ENCODE measurements at places on chromosomes 1 and 21. TPM values are rescaled to one million over a fixed set of nuclear protein-coding genes. Genes with fewer than 3 reads are reported as not detected.

- no peak for DNase-seq
These were observed 14.2 kb upstream of the SPOCD1 start for GRCh38 chr1:31830065-31830464.

GRCh38 chr21:46661211-46661625 lies 25.7 kb downstream of the PRMT2 start:
- peak; percentile 97 for DNase-seq

- no peak for DNase-seq
These were observed 479.9 kb upstream of the BRINP3 start for GRCh38 chr1:190957565-190957964.

DNA sequence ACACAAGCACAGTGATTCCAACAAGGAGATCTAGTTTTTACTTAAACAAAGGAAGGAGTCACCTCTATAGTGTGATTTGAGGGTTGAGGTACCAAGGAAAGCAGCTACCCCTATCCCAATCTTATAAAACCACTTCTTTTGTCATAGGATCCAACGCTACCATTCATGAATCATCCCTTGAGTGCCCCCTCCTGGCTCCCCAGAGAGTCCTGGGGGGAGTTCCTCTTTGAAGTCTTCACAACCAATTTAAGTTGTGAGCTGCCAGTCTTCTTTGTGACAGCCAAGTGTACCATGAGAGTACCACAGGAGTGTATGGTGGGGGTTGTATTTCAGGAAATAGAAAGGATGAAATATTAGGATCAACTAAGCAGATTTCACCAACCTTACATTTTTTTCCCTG lies 39.1 kb upstream of the NHLH2 start:
- DNase-seq, result no peak

GRCh38 chr1:20212085-20212684 lies 25.9 kb upstream of the PLA2G2C start:
- DNase-seq, result no peak

DNA sequence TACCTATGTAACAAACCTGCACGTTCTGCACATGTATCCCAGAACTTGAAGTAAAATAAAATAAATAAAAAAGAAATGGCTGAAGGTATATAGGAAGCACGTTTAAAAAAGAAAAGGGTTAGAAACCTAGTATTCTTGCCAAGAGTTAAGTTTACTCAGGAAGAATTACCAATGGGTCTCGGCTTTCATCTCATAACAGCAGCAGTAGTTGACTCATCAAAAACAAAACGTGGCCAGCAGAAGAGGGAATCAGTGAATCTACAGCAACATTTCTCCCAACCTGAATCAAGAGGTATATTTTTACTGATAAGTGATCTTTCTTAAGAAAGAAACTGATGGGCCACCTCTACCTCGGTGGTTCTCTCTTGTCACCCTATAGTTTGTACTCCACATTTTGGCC lies 340.3 kb downstream of the BRINP2 start:
- DNase-seq, result peak; percentile 10

- no peak for DNase-seq
These were observed 64.7 kb downstream of the CAPZB start for GRCh38 chr1:19420606-19421005.

IFI44 gene
- 3.7 TPM for total RNA-seq

DNA sequence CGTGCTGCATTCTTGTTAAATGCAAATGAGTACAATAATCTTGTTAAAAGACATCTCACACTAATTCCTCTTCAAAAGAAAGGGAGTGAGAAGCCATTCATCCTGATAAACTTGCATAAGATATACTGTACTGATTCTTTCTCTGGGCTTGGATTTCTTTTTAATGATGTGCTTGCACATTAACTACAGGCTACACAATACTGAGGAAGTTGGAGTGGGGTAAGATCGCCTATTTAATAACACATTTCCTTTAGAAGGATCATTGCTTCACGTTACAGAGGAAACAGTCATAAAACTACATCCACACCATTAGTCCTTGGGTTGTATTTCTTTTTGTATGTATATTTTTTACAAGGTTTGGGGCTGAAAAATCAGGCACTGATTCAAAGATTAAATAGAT lies 36.6 kb downstream of the NRIP1 start:
- DNase-seq, result no peak

GRCh38 chr1:179743679-179744400 lies 749 bp downstream of the FAM163A start:
- DNase-seq, result peak; percentile 19

DNA sequence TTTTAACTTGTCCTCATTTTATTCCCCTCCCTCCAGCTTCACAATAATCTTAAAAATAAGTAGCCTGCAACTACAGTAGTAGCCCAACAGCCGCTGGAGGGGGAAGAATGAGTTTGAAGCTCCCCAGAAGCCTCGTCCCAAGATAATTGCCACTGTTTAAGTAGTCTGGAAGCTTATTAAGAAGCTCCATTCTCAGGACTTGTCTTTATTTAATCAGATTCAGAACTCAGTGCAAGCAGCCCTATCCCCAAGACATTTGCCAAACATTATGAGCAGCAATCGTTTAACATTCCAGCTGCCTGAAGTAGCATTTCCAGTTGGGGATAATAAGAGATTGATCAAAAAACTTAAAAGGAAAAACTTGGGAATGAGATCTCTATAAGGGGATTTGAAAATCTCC lies 106.0 kb downstream of the URB2 start:
- DNase-seq, result no peak

GRCh38 chr1:227560393-227561173 lies 2.8 kb upstream of the ZNF678 start:
- peak; percentile 21 for DNase-seq

DNA sequence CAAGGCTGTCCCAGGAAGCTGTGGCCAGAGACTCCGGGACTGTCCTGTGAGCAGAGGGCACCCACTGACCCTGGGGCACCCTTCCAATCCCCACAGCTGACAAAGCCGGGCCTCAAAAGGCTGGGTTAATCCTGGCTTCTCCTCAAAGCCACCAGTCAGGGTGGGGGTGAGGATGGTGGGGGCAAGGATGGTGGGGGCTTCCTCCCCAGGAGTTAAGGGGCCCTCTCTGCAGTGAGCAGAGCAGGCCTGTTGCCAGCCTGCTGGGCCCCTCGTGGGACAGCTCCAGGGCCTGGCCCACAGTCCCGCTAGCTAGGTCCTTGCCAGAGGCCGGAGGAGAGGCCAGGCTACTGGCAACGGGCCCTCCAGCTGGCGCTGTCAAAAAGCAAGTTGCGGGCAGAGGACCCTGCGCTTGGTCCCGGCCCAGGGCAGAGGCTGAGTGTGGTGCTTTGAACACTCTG lies 37.9 kb upstream of the CCDC27 start:
- DNase-seq, result no peak

PCP4 gene
- total RNA-seq, result not detected

DMRTA2 gene
- not detected for total RNA-seq

DNA sequence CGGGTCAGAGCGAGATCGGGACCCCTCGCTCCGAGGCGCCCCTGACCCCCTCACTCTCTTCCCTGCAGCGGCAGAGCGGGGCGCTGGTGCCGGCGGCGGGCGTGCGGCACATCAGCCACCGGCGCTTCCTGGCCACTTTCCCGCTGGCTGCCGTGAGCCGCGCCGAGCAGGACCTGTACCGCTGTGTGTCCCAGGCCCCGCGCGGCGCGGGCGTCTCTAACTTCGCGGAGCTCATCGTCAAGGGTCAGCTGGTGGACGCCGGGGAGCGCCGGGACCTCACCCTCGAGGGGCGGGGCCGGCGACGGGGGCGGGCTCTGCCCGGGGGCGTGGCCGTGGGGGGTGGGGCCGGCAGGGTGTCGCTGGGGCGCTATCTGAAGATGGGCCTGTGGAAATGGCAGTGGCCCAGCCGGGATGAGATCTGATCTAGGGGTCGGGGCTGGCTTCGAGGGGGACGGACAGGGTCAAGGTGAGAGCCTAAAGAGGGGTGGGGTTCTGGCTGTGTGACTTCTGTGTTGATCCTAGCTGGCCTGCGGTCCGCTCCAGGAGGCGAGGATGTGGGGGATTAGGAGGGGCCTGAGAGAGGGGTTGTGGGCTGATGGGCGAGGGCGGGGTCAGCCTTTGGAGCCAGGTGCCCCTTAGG lies 23.6 kb downstream of the PTPRU start:
- peak; percentile 73 for DNase-seq

DNA sequence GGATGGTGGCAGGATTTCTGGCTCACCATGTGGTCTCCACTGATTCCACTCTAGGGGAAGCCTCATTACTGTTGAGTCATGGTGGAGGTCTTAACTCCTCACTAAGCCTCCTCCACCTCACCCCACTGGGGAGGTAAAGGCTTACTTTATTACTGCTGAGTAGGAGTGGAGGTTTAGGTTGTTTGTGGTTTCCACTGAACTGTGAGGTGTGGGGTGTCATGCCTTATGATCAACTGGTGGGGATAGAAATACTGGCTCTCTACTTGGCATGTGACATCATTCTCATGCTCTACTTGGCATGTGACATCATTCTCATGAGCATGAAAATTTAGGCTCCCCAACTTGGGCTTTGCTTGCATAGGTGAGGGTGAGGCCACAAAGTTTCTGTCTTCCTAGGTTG lies 35.6 kb downstream of the COL6A1 start:
- no peak for DNase-seq

DNA sequence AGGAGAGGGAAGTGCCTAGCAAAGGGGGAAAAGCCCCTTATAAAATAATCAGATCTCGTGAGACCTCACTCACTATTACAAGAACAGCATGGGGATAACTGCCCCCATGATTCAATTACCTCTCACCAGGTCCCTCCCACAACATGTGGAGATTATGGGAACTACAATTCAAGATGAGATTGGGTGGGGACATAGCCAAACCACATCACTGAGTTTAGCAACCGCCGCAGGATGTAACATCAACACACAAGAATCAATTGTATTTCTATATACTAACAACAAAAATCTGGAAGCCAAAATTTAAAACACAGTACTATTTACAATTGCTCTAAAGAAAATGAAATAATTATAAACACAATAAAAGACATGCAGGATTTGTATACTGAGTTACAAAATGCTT lies 21.9 kb downstream of the DIRAS3 start:
- DNase-seq, result no peak

DNA sequence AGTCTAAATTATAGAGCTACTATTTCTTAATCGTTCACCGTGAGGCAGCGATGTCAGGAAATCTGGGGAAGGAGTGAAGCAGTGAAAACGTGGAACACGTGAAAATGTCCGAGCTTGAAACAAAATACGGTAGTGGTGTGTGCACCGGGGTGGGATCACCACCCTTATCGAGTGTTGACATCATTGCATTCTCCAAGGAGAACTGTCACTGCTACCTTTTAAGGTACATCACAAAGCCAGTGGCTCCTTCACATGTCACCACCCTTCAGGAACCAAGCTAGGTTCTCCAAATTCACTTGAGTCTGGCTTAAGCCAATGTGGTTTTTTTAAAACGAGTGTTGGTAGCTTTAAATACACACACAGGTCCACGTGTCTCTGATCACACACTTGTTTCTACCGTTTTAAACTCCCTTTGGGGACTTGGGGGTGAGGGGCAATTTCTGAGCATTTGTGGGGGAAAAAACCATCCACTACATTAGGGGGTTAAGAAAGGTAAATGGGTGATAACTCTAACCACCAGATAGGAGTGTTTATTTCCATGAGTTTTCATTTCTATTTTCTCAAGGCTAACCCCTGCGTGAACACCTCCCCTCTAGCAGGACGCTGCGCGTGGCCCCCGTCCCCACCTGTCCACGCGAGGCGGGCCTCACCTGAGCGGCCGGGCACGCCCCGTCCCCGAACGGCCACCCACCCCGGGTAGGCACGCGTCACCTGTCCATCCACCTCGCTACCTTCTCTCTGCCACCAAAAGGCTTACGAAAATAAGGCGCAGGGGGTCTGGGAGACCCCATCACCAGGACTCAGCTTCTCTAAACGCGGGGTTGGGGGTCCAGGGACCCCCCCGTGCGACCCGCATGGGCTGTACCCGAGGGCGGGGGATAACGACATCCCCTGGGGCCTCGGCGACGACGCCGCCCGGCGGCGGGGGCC lies 978 bp downstream of the PRDM15 start:
- peak; percentile 81 for DNase-seq

SYT11 gene
- 28.5 TPM for total RNA-seq

DNA sequence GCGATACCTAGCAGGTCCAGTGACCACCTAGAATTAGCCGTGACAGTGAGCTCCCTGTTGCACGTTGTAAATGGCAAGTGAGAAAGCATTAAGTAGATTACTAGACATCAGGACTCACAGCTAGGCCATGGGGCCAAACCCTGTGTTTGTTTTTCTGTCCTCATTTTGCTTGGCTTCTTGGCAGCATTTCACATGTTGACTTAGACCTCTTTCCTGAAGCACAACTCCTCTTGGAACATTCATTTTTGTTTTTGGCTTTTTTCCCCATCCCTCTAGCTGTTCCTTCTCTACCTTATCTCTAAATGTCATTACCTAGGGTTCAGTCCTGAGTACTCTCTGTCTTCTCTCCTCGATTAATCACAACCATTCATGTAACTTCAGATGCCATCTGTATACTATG lies 16.9 kb upstream of the PTPN14 start:
- peak; percentile 54 for DNase-seq

S100A14 gene
- total RNA-seq, result not detected

GRCh38 chr1:38050397-38051078 lies 3.9 kb upstream of the POU3F1 start:
- no peak for DNase-seq

- DNase-seq, result peak; percentile 32
These were observed 24.1 kb downstream of the SMYD3 start for GRCh38 chr1:246482805-246483568.

PTGER3 gene
- total RNA-seq, result 0.63 TPM

DNA sequence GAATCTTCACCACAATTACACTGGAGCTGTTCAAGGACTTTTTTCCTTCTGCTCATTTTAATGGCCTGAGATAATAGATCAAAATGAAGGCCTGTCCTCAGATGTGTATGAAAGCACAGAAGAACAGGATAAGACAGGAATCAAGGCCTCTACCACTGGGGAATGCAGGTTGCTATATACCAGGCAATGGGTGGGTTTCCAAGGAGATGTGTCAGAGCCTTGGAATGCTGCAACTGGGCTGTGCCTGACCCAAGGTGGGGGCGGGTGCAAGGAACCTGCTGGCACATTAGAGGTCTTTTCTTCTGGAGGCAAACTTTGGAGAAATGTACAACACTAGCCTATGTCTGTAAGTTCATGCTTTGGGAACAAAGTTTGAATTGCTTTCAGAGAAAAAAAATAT lies 21.7 kb upstream of the LAMC2 start:
- peak; percentile 64 for DNase-seq

GRCh38 chr1:23483321-23484252 lies at the start of gene ASAP3:
Gene ASAP3 (minus strand): TSS chr1:23484179. CDS start chr1:23484133, 46 bp downstream.
- DNase-seq, result peak; percentile 63

Data from GM23248 (cell line).